ENCODE measurements at places on chromosomes 6 and 20.
A peak's percentile ranks its signal among the peaks of the same experiment; 100 is the strongest.

DNA sequence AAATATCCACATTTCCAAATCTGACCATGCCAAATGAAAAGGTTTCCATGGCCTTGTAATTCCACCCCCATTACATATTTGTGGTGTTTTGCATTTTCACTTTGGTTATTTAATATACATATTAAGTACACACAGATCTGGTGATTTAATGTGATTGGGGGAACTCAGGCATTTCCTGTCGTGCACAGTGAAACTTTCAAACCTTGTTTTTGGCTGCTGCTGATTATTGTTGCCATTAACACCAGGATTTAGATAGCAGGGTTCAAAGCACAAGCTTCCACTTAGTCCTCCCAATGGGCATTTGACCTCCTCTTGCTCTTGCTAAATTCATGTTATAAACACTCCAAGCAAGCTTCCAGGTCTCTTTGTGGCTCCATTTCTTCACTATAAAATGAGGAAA is 166.5 kb downstream of the SOBP start:
- DNase-seq: no peak

DNA sequence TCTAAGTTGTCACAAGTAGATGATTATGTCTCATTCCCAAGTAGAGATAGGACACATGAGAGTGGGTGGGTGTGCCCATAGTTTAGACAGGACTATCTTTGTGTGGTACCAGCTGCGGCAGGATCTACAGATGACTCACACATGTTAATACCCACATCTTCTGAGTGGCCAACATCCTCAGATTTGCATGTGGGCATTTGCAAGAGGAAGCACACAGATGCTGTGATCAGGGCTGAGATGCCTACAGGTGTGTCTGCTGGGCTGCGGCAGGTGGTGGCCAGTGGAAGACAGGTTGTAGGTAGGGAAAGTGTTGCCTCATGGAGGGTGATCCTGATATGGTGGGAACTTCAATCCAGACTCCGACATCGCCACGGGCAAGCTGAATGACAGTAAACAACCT is 50.8 kb downstream of the UTRN start:
- peak; percentile 52 for DNase-seq

- DNase-seq: no peak
Measured at GRCh38 chr6:54990001-54990400, 143.4 kb downstream of the FAM83B start.

- DNase-seq: no peak
Measured at GRCh38 chr6:45555981-45556771, 178.4 kb upstream of the SUPT3H start.

GRCh38 chr6:25217829-25218228 is 61.3 kb upstream of the CARMIL1 start:
- no peak for DNase-seq

All from CD4-positive, alpha-beta T cell treated with Interleukin-4 for 1 hour (primary cell).